Ammon's horn (tissue), 1 donor: ENCODE measurements at places on chromosomes 7 and 10.
A peak's percentile ranks its signal among the peaks of the same experiment; 100 is the strongest.

DNA sequence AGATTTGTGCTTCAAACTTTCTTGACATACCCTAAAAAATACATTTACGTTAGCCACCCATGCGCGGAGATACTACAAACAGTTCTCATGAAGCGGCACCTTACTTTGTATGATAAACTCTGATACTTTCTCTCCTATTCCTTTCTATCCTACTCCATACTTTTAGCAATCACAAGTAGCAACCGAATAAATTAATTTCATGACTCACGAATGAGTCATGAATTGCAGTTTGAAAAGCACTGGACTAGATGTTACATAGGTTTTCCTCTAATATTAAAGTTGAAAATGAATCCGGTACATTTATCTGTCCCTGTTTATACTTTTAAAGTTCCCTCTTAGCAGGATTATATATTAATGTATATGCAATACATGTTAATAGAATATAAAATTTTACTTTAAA is 67.6 kb downstream of the CUBN start:
- no peak for DNase-seq

DNA sequence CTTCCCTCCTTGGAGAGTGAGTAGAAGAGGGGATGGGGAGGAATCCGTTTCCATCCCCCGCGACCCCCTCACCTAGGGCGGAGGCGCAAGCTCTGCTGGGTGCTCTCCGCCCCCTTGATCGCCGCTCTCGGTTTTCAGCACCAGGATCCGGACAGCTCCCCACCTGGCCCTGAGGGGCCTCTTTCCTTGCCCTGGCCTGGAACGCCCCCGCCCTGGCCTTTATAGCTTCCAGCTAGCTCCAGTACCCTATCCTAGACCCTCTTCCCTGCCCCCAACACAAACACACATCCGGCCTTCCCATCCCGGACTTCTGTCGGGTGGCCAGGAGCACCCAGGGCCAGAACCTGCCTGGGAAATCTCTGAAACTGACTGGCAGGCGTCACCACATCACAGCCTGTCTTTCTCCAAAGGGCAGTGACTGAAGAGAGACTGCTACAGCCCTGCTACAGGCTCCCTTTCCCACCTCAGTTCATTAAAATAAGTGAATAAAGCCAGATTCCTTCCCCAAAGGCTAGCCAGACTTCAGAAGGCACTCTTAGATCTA is 72.3 kb upstream of the LEP start:
- DNase-seq, result no peak

DNA sequence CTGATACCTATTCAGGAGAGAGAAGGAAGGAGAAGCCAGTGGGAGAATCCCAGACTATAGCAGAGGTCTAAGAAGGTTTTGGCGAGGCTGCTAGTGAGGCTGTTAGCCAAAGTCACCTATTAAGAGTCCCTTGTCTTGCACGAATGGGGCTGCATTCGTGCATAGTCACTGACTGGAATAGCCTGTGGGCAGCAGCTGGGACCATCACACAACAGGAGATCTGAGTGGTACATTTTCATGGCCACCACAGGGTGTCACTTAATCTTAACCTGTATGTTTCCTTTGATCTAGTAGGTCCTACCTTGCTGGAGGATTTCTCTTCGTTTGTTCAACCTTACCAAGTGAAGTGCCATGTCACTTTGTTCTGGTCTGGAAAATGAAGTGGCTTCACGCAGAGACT is 319.9 kb downstream of the BMPER start:
- DNase-seq, result no peak

DNA sequence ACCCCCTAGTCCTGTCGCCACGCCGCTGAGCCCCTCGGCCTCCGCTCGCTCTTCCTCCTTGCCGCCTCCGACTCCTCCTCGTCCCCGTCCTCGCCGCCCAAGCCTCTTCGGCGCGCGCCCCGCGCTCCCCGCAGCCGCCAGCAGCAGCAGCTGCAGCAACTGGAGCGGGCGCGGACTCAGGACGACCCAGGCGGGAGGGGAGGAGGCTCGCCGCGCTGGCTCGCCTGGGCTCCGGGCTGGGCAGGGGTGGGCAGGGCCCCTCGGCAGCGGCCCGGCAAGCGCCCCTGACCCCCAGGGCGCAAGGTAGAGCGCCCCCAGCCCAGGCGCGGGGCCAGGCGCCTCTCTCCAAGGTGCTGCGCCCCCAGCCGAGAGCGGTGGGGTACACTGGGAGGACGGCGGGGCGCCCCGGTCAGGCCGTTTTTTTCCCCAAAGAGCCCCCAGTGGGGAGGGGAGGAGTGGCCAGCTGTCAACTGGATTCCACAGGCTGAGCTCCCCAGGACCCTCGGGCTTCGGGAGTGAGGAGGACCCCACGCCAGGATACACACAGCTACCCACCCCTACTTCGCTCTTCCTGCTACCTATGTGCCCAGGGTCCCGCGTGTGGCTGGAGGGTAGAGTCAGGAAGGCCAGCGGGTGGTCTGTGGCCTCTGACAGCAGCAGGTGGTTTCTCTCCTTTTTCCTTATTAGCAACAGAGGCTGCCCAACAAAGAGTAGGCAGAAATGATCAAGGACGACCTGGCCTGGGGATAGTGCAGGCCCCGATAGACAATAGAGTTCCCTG is 903 bp upstream of the KCNMA1 start:
- DNase-seq, result peak; percentile 53

DNA sequence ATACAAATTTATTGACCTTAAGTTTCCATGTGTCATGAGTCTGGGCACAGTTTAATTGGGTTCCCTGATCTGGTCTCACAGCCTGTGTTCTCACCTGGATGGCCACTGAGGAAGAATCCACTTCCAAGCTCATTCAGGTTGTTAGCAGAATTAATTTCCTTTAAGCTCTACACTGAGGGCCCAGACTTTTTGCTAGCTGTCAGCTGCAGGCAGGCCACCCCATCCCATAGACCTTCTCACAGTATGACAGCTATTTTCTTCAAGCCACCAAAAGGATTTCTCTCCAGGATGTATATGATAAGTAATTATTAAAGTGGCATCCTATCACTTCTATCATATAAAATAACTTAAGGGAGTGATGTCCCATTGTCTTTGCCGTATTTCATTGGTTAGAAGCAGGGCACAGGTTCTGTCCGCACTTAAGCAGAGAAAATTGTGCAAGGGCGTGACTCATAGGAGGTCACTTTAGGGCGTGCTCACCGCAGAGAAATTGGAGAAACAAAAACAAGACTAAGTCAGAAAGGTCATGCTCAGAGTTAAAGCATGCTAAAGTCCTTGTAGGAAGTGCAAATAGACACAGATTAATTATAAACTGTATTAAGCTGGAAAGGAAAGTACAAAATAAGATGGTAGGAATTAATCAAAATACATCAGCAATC is 109.9 kb downstream of the AHR start:
- DNase-seq, result no peak

DNA sequence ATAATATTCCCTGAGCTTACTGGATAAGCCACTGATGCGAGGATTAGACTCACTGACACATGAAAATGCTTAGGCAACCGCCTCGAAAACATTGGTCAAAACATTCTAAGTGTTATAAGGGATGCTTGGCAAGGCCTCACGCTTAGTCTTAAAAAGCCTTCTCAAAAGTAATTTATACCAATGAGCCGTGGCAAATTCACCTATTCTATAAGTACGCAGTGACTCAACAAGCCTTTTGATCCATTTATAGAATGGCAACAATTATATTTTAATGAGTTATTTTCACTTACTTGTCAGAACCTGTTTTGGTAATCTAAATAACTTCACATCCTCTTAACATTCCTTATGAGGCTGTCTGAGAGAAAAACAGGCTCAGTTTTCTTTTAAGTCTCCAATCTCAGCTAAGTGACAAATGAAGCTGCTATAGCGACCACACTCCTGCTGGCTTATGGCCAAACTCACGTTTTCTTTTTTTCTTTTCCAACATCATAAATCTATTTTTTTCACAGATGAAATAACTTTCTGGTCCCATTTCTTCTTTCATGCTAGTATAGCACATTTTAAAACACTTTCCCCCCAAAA is 121.2 kb upstream of the AFAP1L2 start:
- DNase-seq, result no peak

DNA sequence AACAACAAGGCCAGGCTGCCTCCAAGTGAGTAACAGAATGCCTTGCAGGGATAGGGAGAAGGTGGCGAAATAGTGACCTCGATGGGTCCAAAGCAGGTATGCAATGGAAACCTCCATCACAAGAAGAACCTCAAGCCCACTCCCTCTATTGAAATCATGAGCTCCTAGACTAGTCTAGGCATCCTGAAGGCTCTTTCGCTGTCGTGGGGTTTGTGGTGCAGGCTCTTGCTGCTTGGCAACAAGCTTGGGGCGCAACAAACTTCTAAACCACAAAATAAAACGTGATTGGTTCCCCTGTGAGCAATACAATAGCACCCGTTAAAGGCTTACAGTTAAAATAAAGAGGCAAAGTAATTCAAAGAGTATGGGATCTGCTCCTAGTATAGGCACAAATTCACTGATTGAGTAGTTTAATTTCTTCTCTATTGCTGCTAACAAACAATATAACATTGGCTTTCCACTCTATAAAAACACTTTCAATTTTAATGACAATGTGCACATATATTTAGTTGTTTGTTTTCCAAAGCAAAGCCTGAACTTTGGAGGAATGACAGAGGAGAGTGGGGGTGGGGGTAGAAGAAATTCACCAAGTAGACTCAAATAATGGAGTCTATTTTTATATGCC is 64.1 kb downstream of the C10orf67 start:
- no peak for DNase-seq

DNA sequence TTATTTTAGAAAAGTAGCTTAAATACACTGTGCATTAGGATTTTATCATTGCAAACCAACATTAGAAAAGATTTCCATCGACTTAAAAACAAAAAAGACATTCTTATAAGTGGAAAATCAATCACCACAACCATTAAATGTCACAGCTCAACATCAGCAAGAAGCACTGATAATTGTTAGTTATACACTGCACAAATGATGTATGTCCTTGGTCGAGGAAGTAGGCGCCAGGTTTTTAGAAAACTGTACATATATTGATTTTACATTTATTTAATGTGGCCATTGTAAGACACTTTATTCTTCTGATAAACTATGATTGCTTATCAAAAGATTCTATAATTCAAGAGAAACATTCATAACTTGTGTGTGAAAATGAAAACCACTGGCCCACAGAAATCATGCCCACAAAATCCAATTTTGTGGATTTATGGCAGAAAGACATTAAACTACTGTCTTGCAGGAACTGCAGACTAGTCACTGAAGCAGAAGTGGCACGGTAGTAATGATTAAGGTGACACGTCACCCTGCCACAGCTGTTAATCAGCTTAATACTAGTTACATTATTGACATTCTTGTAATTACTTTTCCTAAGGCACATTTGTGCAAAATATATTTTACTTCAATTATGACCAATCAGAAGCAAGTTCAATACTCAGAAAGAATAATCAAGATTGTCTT is 79.4 kb downstream of the VPS41 start:
- DNase-seq, result no peak

DNA sequence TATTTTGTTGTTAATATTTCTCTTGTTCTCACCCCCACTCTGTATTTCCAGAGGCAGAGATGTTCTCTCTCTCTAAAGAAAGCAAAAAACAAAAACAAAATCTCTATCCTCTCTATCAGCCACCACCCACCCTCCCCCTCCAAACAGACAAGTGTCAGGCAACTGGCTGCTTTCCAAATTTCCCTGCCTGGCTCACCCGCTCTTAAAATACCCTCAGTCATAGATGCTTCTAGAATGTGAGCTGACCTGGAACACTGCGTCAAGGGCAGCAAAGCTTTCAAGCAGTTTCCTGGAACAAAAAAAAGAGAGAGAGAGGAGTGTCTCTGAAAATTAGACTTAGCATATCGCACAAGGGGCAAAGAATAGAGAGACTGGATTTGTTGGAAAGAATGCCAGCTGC is 341.0 kb upstream of the ZMIZ1 start:
- no peak for DNase-seq

GRCh38 chr10:112721080-112721698 is 228.9 kb upstream of the TCF7L2 start:
- peak; percentile 54 for DNase-seq
